Body of pancreas (tissue), 4 donors: ENCODE measurements at places on chromosomes 2 and 18. TPM values are rescaled to one million over a fixed set of nuclear protein-coding genes. Genes with fewer than 3 reads are reported as not detected.
A peak's percentile ranks its signal among the peaks of the same experiment; 100 is the strongest.

The TGOLN2 gene
- 69.9 TPM for total RNA-seq

The TMEM18 gene
- total RNA-seq: 10.9 TPM

The KCNG3 gene
- total RNA-seq: 1.8 TPM

DNA sequence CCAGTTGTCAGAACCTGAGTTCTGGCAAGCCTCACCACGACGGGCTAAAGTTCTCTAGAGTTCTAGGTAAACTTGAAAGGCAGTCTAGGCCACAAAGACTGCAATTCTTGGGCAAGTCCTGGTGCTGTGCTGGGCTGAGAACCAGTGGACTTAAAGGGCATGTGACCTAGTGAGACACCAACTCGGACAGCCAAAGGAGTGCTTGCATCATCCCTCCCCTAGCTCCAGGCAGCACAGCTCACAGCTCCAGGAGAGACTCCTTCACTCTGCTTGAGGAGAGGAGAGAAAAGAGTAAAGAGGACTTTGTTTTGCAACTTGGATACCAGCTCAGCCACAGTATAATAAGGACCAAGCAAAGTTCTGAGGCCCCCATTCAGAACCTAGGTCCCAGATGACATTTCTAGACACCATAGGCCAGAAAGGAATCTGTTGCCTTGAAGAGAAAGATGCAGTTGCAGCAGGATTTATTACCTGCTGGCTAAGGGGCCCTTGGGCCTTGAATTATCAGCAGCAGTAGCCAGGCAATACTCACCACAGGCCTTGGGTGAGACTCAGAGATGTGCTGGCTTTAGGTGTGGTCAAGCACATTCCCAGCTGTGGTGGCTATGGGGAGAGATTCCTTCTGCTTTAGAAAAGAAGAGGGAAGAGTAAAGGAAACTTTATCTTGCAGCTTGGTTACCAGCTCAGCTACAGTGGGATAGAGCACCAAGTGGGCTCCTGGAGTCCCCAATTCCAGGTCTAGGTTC, 51.8 kb downstream of the UPP2 start:
- DNase-seq: no peak

- DNase-seq: no peak
These were observed 51.6 kb downstream of the XRCC5 start for GRCh38 chr2:216160786-216161185.

DNA sequence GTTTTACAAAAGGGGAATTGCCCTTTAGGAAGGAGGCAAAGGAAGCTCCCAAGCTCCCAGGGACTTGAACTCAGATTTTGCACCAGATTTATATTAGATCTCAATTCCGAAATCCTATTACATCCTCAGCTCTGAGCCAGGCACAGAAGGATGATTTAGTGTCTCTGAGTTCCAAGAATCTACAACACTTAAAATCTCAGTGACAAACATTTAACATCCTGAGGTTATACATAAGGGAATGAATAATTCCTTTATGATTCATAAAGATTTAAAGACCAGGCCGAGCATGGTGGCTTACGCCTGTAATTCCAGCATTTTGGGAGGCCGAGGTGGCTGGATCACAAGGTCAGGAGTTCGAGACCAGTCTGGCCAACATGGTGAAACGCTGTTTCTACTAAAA, 16.5 kb upstream of the SLC20A1 start:
- DNase-seq: no peak

GRCh38 chr18:3597409-3598357, 147.7 kb downstream of the TGIF1 start:
- no peak for DNase-seq

GRCh38 chr2:54486766-54487165, 30.6 kb downstream of the SPTBN1 start:
- DNase-seq: no peak

- DNase-seq: no peak
These were observed 97.5 kb downstream of the STPG4 start for GRCh38 chr2:47057687-47058002.

DNA sequence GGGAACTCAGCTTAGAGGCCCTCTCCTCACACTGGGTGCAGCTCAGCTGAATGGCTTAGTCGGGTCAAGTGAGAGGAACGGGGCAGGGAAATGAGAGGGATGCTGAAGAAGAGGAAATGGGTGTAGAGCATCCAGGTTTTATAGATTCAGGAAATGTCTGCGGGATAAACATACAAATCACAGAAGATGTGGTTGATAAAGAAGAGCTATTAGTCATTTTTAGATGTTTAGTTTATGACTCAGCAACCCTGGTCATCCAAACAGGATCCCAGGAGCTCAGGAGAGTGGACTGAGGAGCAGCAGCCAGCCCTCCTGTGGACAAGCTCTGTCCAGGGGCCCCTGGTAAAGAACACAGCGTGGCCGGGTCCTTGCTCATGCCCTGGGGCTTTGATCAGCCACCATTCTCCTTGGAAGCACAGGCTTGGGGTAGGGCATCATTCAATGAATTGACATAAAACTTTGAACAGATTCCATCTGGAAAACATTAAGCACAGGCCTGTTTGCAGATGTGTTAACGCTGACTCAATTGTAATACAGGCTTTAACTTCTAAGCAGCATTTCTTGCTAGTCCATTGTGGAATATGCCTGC, 83.0 kb downstream of the NPAS2 start:
- DNase-seq: no peak

DNA sequence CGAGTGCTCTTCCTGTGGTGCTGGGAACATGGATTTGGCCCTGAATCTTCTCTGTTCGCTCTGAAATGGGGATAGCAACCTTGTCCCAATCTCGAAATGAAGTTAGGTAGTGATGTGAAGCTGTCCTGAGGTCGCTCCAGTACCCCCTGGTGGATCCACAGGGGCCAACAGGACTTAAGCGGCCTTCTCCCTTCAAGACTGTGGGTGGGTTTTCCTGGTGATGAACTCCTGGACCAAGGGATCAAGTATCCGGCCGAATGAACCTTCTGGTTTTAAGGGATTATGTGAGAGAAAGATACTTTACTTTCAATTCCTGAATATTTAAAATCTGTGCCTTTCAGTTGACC, 156.5 kb downstream of the NAPG start:
- no peak for DNase-seq

DNA sequence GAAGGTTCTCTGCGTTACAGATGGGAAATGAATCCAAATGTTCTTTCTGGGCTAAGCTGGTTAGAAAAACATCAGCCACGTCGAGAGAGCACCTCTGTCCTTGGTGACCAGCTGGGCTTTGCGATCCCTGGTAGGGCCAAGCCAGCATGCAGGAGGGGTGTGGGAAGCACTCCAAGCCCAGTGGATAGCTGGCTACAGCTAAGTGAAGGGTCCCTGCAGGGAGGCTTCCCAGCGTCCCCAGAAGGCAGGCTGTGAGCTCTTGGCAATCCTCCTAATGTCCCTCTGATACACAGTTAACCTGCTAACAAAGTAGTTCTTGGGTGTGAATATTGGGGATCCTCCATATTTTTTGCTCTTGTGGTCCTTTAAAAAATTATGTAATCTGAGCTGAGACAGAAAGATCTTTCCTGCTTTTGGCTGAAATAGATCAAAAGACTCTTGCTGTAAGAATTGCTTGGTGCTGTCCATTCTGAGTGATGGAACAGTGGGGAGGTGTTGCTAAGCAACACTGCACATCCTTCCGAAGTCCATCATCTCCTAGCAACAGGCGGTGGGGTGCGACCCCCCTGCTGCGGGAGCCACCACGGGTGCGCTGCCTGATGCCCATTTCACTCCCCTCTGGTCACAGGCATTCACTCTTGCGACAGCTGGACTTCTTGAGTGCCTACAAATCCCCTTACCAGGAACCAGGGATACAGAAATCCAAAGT, 88.5 kb upstream of the UXS1 start:
- no peak for DNase-seq

GRCh38 chr2:147416099-147416498, 428.7 kb upstream of the ACVR2A start:
- no peak for DNase-seq

GRCh38 chr2:161651547-161651946, 27.3 kb downstream of the SLC4A10 start:
- DNase-seq: no peak

DNA sequence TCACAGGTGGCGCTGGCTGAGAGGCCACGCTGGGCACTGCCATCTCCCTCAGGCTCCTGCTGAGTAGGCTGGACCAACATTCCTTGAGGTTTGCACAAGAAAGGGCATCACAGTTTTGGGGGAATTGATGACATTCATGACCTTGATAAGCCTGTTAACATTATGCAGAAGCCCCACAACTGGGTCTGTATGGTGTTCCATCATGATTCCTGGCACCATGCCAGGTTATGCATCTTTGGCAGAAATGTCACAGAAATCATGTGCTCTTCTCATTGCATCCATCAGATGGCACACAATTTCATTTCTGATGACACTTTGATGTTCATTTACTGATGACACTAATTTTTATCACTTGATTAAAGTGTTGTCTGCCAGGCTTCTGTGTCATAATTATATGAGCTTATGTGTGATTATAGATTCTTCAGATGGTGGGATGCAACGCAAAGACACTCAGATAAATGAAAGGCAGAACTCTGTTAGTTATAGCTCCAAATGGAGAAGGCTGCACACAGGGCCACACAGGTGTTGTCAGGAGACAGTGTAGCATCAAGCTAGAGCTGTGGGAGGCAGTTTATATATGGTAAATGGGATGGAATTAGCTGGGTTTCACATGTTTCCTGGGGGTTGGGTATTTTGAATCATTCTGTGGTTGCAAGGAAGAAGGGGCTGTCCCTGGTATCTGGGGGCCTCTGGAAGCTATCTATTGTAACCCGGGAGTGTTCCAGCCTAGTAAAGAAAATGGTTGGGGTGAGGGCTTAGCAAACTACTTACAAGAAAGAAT, 191.3 kb downstream of the SLC39A10 start:
- DNase-seq: no peak

DNA sequence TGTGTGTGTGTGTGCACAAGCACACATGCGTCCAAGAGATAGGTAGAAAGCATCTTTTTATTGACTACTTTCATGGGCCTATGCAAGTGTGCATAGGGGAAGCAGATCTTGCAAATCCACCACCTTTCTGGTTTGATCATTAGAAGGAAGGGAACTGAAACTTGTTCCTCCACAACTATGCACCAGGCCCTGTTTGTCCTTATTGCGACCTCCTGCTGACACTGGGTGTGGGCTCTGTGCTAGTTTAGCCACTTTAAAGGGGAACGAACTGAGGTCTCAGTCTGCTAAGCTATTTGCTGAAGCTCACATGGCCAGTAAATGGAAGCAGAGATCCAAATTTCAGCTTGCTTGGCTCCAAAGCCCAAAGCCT, 32.1 kb upstream of the INSIG2 start:
- no peak for DNase-seq

- peak; percentile 40 for DNase-seq
These were observed 69.2 kb downstream of the EHBP1 start for GRCh38 chr2:62774555-62775366.

DNA sequence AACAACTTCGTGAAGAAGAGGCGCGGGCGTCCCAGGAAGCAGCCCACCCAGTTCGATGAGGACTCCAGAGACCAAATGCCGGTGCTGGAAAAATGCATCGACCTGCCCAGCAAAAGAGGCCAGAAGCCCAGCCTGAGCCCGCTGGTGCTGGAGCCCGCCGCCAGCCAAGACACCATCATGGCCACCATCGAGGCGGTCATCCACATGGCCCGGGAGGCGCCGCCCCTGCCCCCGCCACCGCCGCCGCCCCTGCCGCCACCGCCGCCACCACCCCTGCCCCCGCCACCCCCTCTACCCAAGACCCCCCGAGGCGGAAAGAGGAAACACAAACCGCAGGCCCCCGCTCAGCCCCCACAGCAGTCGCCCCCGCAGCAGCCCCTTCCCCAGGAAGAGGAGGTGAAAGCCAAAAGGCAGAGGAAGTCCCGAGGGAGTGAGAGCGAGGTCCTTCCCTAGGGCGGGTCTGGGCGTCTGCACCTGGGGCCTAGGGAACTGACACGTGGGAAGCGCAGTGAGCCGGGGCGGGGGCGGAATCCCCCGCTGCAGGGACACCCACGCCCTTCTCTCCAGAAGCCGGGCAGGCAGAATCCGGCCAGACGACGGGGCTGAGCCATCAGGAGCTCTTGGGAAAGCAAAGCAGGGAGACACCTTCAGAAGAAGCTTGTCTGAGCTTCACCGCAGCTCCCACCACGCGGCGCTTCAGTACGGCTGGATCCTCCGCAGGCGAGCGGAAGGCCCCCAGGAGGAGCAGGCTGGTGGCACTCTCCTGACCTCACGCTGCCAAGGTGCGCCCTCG, 382.8 kb downstream of the SETBP1 start:
- DNase-seq: no peak

GRCh38 chr2:112812318-112813267, 24.0 kb downstream of the IL1B start:
- no peak for DNase-seq

DNA sequence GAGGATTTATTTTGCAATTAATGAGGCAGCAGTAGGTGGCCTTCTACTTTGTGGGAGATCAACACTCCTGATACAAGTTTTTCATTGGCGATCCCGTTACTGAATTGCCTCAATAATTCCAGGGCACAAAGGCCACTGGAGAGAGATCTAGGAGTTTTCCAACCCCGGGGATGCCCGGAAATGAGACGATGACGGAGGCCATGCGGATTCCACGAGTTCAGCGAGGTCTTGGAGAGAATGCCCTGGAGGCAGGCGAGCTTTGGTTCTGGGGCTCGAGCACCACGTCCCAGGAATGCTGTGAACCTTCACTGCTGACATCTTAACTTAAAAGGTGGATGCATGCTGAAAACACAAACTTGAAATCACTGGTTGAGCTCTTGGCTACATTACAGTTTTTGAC, 74.2 kb downstream of the LDLRAD4 start:
- DNase-seq: no peak

DNA sequence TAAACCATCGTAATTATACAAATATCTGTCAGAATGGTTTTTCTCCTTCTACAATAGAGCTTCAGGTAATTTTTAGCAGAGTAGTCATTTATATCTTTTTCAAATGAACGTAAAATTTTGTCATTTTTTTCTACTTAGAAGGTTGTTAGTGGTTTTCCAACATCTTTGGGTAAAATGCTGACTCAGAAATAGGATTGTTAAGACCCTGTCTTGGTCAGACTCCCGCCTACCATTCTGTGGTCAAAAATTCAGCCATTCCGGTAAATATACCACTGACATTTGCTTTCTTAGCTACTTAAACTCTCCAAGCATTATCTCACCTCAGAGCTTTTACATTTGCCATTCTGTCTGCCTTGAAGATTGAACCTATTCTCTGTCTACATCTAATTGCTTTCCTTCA, 154.1 kb upstream of the CDH19 start:
- no peak for DNase-seq
